ENCODE measurements at places on chromosomes 11 and 22. TPM values are rescaled to one million over a fixed set of nuclear protein-coding genes. Genes with fewer than 3 reads are reported as not detected.

- DNase-seq = no peak
These were observed 351.0 kb upstream of the B3GAT1 start for GRCh38 chr11:134763030-134763388.

DNA sequence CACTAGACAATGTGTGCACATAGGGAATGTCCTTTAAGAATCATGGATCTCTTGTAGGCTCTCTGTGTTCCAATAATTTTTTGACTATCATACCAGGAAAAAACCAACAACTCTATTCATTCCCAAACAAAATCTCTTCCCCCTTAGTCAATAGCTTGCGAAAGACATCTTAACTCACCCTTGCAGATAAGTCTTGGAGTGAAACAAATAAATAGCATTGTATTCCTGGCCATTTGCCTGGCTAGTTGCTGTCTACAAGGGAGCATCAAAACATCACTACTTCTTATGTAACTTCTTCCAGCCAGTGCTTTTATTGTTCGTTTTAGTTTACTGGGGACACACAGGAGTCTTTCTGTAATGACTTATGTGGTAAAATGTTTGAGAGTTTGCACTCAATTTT lies 29.4 kb downstream of the SCN3B start:
- no peak for DNase-seq

GRCh38 chr11:68049509-68050370 lies 10.9 kb downstream of the TCIRG1 start:
- no peak for DNase-seq

GRCh38 chr11:45336136-45336535 lies 50.0 kb upstream of the SYT13 start:
- DNase-seq = no peak

DNA sequence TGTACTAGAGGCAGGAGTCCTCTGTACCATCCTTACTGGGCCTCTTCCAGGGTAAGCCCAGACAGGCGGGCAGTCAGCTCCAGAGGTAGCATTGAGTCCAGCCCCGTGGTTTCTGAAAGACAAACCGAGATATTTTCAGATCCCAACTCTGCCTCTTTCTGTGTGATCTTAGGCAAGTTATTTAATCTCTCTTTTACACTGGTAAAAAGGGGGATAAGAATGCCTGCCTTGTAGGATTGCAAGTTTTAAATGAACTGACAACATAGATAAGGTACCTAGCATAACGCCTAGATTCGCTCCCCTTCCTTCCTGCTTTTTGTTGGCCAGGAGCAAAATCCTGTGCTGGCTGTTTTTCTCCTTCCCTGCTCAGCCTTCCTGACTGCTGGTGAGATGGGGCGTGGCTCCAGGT lies 56.4 kb upstream of the NNMT start:
- no peak for DNase-seq

- DNase-seq = no peak
These were observed 9.0 kb downstream of the SYT12 start for GRCh38 chr11:67031791-67032561.

DNA sequence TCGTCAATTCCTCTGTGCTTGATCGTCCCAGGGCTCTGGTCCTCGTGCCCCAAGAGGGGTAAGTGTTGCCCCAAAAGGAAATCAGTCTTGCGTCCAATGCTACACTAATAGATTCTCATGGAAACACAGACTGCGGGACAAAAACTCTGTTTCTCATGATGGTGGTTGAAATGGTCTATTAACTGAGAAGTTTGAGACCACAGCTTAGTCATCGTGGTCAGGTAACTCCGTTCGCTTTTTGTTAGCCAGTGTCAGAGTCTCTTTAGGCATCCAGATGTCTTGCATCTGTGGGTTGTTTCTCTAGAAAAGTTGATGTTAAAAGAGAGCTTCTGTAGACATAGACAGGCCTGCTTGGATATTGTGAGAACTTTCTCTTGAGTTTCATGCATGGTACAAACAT lies 104.6 kb upstream of the SORL1-AS1 start:
- DNase-seq = no peak

DNA sequence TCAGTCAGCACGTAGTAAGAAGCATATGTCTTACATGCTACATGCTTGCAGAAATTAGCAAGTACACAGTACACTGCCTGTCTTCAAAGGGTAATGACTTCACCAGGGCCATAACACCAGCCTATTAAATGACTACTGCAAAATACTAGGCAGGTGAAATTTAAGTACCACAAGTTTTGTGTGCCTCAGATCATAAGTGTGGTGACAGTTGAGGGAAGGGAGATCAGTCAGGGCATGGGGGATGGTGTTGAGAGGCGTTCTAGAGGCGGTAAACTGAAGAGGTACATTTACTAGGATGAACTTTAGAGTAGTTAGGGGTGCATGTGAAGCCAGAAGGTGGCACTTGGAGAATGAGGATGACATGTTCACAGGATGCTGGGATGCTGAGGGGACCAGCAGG lies 22.0 kb downstream of the AMOTL1 start:
- DNase-seq = no peak

DNA sequence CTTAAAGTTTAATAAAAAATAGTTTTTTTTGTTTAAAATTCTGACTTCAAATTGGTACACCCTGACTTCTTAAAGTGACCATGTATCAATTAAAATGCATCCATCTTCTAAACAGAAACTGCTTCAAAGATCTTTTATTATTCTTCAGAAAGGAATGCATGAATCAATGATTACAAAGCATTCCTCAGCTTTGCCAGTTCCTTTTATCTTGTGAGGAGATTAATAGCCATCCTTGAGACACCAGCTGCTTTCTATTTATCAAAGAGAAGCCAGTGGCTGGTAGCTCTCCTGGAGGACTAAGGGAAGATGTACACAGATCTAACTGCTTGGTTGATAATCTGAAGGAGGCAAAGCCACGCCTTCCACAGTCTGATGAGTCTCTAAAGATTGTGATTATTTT lies 2222.5 kb downstream of the LRRC4C start:
- DNase-seq = no peak

DNA sequence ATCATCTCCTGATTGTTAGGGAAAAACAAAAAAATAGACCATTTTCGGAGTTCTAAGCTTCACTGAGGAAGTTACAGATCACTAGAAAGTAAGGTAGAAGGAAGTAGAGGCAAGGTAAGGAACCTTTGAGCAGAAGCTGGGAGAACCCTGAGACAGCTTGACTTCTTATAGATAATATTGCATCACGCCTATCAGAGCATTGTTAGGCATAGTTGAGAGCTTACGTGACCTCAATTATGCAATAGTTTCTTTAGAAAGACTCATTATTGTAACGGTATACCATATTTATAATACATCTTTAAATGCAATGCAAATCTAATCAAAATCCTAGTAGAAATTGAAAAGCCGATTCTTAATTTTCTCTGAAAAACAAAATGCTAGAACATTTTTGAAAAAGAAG lies 4.9 kb downstream of the TBRG1 start:
- no peak for DNase-seq

DNA sequence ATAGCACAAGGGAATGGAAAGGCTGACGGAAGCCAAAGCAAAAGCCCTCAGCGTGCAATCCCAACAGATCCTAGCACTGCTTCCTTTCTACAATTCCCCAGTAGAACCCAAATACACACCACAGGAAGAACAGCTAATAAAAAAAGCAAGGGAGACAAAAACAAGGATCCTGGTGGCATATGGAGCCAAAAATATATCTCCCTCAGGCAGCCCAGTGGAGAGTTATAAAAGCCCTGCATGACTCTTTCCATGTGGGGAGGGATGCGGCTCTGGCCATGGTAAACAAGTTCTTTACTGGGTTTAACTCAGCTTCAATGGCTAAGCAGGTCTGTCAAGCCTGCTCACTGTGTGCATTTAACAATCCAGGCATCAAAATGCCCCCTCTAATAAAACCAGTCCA lies 88.1 kb downstream of the PIWIL4 start:
- DNase-seq = no peak

DNA sequence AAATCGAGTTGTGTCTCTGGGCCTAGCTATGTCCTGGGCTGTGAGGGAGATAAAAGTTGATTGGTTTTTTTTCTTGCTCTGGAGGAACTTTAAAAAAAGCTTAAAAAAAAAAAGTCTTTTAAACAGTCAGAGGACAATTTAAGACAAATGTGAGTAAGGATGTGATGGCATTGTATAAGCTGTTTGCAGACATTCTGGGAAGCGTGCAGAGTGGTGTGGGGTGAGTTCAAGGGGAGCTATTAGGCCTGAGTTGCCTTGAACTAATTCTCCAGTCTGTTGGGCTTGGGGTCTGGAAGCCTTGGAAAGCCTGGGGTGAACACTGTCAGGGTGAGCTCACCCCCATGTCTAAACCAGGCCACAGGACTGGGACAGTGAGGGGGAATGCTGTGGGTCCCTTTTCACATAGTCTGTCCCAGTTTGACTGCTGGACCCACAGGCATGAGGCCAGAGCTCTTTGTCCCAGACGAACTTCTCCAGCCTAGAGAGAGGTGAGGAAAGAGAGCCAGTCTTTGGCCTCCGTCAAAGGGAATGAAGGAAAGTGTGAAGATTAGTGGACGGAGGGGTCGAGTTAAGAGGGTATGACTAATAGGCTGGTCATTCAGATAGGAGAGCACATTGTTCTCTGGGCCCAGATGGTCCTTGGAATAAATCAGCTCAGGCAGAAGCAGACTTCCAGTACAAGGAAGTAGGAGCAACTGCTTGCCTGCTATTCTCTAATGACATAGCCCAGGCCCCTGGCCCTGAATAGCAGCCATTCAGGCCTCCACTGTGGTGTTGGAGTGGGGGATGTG lies 76.4 kb upstream of the NNMT start:
- no peak for DNase-seq

DNA sequence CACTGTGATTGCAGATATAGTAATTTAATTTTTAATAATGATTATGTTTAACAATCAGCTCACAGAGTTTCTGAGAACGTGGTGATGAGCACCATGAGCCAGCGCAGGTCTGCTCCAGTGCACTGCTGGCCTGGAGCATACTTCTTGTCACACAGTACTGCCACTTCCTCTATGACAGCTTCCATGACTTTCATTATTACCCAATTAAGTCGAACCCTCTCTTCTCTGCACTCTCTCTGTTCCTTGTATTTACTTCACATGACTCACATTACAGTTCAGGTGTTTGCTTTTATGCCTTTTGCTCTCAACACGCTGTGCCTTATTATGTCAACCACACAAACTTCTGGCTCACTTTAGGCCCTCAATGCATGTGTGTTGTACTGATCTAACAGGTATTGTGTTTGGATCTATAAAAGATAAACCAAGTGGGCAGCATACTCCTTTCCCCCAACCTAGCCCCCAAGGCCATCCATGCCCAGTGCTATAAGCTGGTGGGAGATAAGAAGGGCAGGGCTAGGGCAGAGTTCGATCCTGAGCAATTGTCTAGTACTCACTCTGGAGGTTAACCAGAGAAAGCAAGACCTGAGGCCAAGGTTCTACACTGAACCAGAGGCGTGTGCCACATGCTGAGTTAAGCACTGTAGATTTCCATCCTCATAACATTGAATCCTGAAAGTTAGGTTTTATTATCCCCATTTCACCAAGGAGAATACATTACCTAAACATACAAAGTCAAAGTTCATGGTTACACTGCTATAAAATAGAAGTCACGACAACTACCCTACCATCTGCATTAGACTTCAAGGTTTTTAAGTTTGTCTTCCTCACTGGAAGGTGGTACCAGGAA lies 356.5 kb downstream of the INSC start:
- no peak for DNase-seq

GRCh38 chr11:86702220-86702983 lies 30.0 kb upstream of the ME3 start:
- DNase-seq = no peak

- DNase-seq = no peak
These were observed 65.4 kb upstream of the CHRM4 start for GRCh38 chr11:46457021-46457420.

DNA sequence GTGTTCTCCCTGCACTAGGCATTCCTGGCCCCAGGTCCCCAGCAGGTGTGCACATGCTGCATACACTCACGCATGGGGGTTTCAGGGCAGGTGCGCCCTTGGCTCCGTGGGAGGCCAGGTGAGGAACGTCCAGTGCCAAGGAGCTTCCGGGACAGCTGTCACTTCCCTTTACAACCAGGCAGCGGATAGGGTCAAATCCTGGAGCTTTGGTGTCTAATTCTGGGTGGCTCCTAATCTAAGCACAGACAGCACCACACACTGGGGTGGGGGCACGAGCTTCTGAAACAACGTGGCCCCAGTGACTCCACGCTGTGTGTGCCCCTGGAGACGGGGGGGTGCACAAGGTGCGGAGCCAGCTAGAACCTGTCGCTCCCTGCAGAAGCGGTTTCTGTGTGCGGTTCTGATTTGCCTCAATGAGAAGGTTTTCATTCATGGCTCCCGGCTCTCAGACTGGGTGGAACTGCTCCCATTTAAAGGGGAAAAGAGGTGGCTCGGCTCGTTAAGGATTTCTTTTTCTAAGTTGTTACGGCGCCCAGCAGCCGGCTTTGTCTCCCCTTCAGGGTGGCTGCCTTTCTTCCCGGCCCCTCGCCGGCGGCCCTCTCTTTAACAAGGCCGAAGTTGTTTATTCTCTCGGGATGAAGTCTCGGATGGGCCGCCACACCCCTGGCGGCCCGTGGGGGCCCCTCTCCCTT lies 5.0 kb downstream of the CCND1 start:
- no peak for DNase-seq

GRCh38 chr11:120304526-120304925 lies 20.6 kb upstream of the TLCD5 start:
- no peak for DNase-seq

DNA sequence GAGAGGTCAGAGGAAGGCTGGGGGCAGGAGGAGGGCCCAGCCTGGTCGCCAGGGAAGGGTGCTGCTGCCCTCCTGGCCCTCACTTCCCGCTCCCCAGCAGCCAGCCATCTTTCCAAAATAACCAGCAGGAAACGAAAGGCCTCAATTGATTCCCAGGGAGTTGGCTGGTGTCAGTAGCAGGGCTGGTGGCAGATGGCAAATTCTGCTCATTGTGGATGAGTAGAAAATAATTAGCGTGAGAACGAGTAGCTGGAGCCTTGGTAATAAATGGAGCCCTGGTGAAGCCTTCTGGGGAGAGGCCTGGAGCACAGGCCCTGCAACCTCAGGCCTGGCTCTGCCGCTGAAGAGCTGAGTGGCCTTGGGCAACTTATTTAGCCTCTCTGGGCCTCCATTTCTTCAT lies 31.3 kb downstream of the DAGLA start:
- DNase-seq = no peak

The SLC25A45 gene
- 14.5 TPM for polyA plus RNA-seq

The KCNQ1OT1 gene
- polyA plus RNA-seq = 2.0 TPM

The DDI1 gene
- polyA plus RNA-seq = not detected

The APOBEC3A gene
- polyA plus RNA-seq = not detected

The ACR gene
- 0.37 TPM for polyA plus RNA-seq

The KCNJ1 gene
- 0.10 TPM for polyA plus RNA-seq

The EFEMP2 gene
- polyA plus RNA-seq = 125 TPM

The NAALAD2 gene
- 48.0 TPM for polyA plus RNA-seq

The CASP5 gene
- polyA plus RNA-seq = 0.21 TPM

The C11orf42 gene
- 1.1 TPM for polyA plus RNA-seq

The C22orf23 gene
- polyA plus RNA-seq = 3.9 TPM

The MUC5AC gene
- polyA plus RNA-seq = 0.06 TPM

The BEST1 gene
- polyA plus RNA-seq = 6.0 TPM

The GGTLC3 gene
- 0.24 TPM for polyA plus RNA-seq

The PAX6 gene
- not detected for polyA plus RNA-seq

The OR52E8 gene
- not detected for polyA plus RNA-seq

The OR5D14 gene
- polyA plus RNA-seq = not detected
